Activated T-cell treated with anti-CD3 and anti-CD28 coated beads for 4 hours (primary cell): ENCODE measurements at places on chromosomes 3 and 15.

DNA sequence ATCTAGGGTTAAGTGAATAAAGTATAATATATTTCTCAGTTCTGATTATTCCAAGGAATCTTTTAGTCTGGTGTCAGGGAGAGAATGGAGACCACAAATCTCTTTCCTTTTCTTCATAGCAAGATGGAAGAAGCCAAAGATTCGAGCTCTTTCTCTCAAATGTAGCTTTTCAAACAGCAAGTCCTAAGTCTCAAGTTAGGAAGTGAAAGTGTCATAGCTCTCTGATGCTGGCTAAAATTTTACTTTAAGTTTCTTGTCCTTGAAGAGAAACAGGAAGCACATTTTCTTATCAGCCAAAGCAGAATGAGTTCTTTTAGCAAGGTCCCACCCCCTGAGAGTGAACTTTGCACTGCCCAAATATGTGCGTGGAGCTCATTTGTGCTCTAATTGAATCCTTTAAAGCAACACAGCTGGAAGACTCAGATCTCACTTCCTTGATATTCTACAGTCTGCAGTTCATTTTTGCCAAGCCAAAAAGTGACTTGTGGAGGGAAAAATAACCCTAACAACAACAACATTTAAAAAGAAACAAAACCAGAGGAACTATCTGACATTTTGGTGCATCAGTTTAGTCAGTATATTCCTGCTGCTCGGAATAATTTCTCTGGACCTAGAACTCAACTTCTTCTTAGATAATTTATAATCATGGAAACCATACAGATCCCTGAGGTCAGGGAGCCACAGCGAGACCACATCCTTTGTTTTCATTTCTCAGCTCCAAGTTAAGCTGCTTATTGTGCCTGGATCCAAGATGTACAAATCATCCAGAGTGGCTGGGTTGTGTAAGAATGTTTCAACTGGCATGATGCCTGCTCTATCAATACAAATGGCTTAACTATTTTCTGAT lies 238.7 kb upstream of the P2RY1 start:
- no peak for DNase-seq

DNA sequence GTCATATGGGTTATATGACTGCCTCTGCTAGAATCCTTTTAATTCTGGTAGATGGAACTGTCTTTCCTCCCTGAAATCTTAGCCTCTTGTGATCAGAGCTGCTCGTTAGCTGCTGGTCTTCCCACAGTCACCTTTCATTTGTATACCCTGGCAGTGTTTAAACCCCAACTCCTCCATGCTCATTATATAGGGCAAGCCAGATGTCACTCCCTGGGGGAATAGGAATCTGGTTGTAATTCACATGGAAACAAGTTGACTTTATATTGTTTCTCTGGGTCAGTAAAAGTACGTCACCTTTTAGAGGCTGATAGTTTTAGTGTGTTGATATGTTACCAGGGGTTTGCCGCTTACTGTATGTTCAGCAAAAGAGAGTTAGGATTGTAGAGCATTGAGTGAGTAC lies 103.5 kb downstream of the ITPR1 start:
- no peak for DNase-seq

- no peak for DNase-seq
These were observed 64.3 kb downstream of the CASR start for GRCh38 chr3:122247825-122248185.

- DNase-seq = no peak
These were observed 290.5 kb downstream of the NAALADL2 start for GRCh38 chr3:175149675-175150074.

GRCh38 chr3:39226106-39226741 lies 33.8 kb upstream of the XIRP1 start:
- no peak for DNase-seq

GRCh38 chr3:26614006-26614685 lies 8.4 kb upstream of the LRRC3B start:
- no peak for DNase-seq

- no peak for DNase-seq
These were observed 187.5 kb downstream of the LPP start for GRCh38 chr3:188341501-188341900.

GRCh38 chr15:51327081-51327480 lies 11.3 kb downstream of the CYP19A1 start:
- DNase-seq = no peak

GRCh38 chr3:141553055-141553454 lies 66.2 kb downstream of the RASA2 start:
- no peak for DNase-seq

GRCh38 chr3:172465281-172465680 lies 17.0 kb upstream of the GHSR start:
- no peak for DNase-seq

DNA sequence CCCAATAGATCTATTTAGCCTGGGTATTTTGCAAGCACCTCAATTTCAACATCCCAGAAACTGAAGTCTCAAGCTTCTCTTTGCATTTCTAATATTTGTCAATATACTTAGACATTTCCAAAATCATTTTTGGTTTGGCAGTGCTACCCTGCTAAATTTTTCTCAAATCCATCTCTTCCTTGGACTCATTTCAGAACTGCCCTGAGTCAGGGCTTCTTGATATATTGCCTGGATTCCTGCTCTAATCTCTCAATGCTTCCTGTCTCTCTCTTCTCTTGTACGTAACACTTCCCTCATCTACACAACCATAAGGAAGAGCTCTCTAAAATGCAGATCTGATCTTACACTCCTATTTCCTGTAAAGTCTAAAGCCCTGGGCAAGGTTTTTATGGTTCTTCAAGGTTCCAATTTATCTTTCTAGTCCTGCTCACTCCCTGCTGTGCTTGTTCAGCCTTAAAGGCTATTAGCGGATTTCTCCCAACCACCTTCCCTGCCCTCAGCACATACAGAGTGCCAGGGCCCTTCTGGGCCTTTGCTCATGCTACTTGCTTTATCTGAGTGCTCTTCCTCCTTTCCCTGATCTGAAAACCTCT lies 53.0 kb upstream of the MME start:
- DNase-seq = no peak

- DNase-seq = no peak
These were observed 60.8 kb upstream of the ARHGEF26 start for GRCh38 chr3:154060238-154061000.

GRCh38 chr15:100253640-100254039 lies 88.1 kb downstream of the ADAMTS17 start:
- DNase-seq = no peak
